ENCODE measurements at places on chromosomes 4 and X.
A peak's percentile ranks its signal among the peaks of the same experiment; 100 is the strongest.

DNA sequence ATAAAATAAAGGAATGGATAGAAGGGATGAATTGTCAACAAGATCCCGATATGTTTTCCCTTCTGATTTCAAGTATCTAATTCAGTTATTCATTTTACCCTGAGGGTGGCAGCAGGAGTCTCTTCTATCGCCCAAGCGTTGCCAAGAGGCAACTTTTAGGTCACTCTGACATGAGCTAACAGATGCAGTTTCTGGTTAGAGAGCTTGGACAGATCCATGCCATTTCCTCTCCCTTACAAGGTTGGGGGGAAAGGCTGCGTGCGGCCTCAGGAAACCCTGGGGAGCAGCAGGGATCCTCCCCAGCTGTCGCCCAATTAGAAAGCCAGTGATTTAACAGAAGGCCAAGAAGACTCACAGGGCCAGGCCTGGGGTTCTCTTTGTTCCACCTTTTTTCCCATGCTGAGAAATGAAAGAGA is 35.3 kb upstream of the WAS start:
- peak; percentile 0 for DNase-seq

GRCh38 chrX:136030303-136031191 is 45.3 kb downstream of the SLC9A6 start:
- DNase-seq: no peak

DNA sequence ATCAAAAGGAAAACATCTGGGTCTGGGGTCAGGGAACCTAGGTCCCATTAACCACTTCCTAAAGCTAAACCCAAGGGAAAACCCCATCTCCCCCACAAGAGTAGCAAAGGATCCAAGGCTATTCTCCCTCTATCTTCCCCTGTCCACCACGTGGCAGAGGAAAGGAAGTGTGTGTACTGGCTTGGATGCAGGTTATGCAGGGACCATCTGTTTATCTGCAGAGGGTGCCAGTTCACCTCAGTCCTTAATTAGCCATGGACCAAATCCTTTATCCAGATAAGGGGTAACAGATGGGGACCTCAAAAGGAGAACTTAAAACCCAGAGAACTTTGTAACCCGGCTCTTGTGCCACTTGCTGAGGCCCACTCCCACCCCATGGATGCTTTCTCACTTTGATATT is 135.3 kb downstream of the ZNF518B start:
- DNase-seq: no peak

DNA sequence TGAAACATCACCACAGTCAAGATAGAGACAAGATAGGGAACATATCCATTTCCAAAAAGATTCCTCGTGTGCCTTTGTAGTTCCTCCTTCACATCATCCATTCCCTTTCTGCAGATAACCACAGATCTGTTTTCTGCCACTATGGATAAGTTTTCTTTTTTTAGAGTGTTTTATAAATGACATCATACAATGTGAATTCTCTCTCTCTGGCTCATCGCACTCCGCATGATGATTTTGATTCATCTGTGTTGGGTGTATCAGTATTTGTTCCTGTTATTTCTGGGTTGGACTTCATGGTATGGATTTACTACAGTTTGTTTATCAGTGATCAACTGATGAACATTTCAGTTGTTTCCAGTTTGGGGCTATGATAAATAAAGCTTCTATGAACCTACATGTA is 23.2 kb upstream of the ANXA3 start:
- no peak for DNase-seq

- no peak for DNase-seq
Observed at GRCh38 chr4:40247350-40247749, 50.5 kb downstream of the RHOH start.

Data from activated CD4-positive, alpha-beta T cell treated with anti-CD3 and anti-CD28 coated beads, Interleukin-2, amount 50 U/mL, for 24 hours (primary cell).